ENCODE measurements at places on chromosomes 7 and 10. TPM values are rescaled to one million over a fixed set of nuclear protein-coding genes. Genes with fewer than 3 reads are reported as not detected.

DNA sequence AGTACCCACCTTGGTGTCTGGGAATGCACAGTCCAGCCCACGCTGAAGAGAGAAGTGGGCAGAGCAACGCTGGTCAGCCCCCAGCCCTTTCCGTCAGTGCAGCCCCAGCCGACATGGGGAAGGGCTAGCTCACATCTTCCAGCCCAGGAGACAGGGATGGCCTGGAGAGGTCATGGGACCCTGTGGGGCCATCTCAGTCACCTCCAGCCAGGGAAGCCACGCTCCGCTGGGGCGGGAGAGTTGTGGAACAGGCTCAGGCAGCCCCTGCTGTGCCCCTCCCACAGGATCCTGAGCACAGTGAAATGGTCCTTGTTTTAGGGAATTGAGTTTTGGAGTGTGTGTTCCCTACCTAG lies 85.1 kb downstream of the PAXIP1 start:
- no peak for DNase-seq
- no peak overlapping the region for H3K4me3 ChIP-seq
- no peaks in the 10 kb centered on the region for H3K36me3 ChIP-seq

Gene LGI1
- total RNA-seq, result not detected

GRCh38 chr10:48996-49395 lies at the start of gene TUBB8:
TUBB8 (minus strand) TSS chr10:49296; CDS start chr10:49238, 58 bp downstream.
- no peak for DNase-seq
- H3K27me3 ChIP-seq, result no peaks in the 10 kb centered on the region
- H3K27ac ChIP-seq, result no peak within 1 kb of the TSS
- no peaks in the 10 kb centered on the region for H3K36me3 ChIP-seq

- H3K27me3 ChIP-seq, result no peaks in the 10 kb centered on the region
- peaks cover 19% of the 10 kb centered on the region for H3K4me1 ChIP-seq
- peak overlapping the region; percentile 82 for H3K4me3 ChIP-seq
- DNase-seq, result no peak
- H3K27ac ChIP-seq, result peak overlapping the region; percentile 57
- H3K36me3 ChIP-seq, result no peaks in the 10 kb centered on the region
Measured at GRCh38 chr10:91162050-91162494, 58.4 kb upstream of the PCGF5 start.

GRCh38 chr7:45191396-45191795 lies 33.8 kb downstream of the RAMP3 start:
- no peaks in the 10 kb centered on the region for H3K36me3 ChIP-seq
- no peak overlapping the region for H3K4me3 ChIP-seq
- no peak overlapping the region for H3K27ac ChIP-seq

DNA sequence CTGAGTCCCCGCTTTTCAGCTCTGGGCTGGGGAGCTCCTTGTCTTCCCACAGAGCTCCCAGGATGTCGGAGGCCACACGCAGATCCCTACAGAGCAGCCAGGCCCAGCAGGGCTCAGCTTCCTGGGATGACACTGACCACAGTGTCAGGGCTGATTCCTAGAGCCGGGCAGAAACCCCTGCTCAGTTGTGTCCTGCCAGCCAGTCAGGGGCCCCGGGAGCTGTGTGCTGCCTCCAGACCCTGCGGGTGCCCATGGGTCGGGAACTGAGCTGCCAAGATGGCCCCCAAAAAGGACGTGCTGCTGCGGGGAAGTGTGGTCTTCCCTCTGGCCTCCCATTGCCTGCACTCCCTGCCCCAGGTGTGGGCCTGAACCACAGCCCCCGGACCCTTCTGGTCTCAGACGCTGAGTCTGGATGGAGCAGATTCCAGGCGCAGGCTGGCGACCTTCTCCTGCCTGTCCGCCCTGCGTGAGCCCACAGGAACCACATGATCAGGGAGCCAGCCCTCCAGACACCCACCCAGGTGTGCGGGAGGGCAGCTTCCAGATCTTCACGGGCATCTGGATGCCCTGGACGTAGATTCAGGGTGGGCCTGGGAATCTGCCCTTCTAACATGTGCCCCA lies 217.4 kb downstream of the MAD1L1 start:
- DNase-seq, result peak; percentile 2
- no peaks in the 10 kb centered on the region for H3K36me3 ChIP-seq
- no peak overlapping the region for H3K27ac ChIP-seq

GRCh38 chr10:123496996-123497660 lies 169.0 kb upstream of the GPR26 start:
- no peaks in the 10 kb centered on the region for H3K36me3 ChIP-seq
- H3K27me3 ChIP-seq, result peaks cover 8% of the 10 kb centered on the region
- no peak for DNase-seq
- no peak overlapping the region for H3K4me3 ChIP-seq

Gene MGAM2
- total RNA-seq, result not detected

Gene PLPP4
- not detected for total RNA-seq

Gene OR2A12
- not detected for total RNA-seq

- no peaks in the 10 kb centered on the region for H3K4me1 ChIP-seq
- H3K36me3 ChIP-seq, result no peaks in the 10 kb centered on the region
- no peak overlapping the region for H3K27ac ChIP-seq
- no peaks in the 10 kb centered on the region for H3K27me3 ChIP-seq
Measured at GRCh38 chr7:12889391-12889790, 202.0 kb downstream of the ARL4A start.

DNA sequence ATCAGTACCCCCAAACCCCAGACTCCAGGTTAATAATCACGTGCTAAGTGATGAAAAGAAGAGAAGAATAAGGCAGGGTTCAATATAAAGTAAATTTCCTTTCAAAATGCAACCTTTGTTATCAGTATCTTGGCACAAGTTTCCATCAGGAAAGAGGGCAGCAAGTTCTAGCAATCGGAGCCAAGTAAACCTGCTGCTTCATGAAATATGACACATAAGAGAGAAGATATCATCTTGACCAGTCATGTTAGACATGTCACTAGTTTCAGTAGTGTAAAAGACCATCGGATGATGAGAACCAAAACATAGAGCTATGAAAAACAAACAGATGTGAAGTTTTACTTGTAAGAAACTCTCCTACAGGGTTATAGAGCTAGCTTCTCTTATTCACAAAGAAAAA lies 44.0 kb downstream of the AASS start:
- no peaks in the 10 kb centered on the region for H3K27me3 ChIP-seq
- no peak overlapping the region for H3K27ac ChIP-seq
- H3K4me3 ChIP-seq, result no peak overlapping the region
- H3K36me3 ChIP-seq, result no peaks in the 10 kb centered on the region
- H3K4me1 ChIP-seq, result no peaks in the 10 kb centered on the region

- DNase-seq, result peak; percentile 71
- H3K4me3 ChIP-seq, result peak overlapping the region; percentile 91
- peaks cover 27% of the 10 kb centered on the region for H3K4me1 ChIP-seq
- no peaks in the 10 kb centered on the region for H3K27me3 ChIP-seq
- H3K27ac ChIP-seq, result peak overlapping the region; percentile 88
- no peaks in the 10 kb centered on the region for H3K36me3 ChIP-seq
Measured at GRCh38 chr10:26860102-26860442, 686 bp downstream of the ABI1 start.

DNA sequence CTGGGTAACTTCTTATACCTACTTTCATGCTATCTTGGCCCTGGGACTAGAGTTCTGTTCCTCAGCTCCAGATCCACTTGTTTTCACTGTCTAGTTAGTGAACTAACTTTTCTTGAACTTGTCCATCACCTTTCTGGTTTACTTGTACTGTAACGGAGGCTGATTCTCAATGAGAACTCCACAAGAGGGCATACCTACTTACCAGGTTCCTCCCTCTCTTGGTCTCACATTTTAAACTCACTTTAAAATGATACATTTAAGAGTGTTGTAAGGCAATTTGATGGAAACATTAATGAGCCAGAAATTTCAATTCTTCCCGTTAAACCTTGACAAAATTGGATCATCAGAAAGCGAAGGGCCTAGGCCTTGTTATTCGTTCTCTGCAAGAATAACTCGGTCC lies 111.6 kb downstream of the MAGI2 start:
- no peak for DNase-seq
- no peaks in the 10 kb centered on the region for H3K36me3 ChIP-seq
- no peak overlapping the region for H3K4me3 ChIP-seq
- H3K27me3 ChIP-seq, result no peaks in the 10 kb centered on the region
- H3K27ac ChIP-seq, result no peak overlapping the region

- peak overlapping the region; percentile 52 for H3K27ac ChIP-seq
- no peaks in the 10 kb centered on the region for H3K27me3 ChIP-seq
- peak overlapping the region; percentile 28 for H3K4me3 ChIP-seq
- H3K4me1 ChIP-seq, result peaks cover 13% of the 10 kb centered on the region
- no peak for DNase-seq
Measured at GRCh38 chr10:74967911-74968666, 141.7 kb downstream of the KAT6B start.

Data from CD4-positive, alpha-beta T cell (primary cell).